ENCODE measurements at places on chromosomes 11 and 22. TPM values are rescaled to one million over a fixed set of nuclear protein-coding genes. Genes with fewer than 3 reads are reported as not detected.

- peak; percentile 93 for DNase-seq
Measured at GRCh38 chr22:36331306-36331911, 56.4 kb downstream of the MYH9 start.

DNA sequence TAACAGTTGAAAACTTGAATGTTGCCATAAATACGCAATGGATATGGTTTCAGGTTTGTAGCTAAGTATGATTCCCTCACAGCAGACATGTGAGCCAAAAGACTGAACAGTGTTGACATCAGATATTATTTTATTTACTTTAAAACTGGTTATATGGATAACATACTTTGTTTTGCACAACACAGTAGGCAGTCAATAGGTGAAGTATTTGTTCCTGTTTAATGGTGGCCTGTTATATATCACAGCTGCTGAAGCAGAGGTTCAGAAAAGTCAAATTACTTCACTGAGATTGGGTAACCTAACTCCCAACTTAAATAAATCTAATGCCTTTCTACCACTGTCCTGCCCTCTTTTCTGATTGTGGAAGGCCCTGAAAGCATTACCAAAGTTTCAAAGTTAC lies 44.6 kb downstream of the YAP1 start:
- DNase-seq, result no peak

DNA sequence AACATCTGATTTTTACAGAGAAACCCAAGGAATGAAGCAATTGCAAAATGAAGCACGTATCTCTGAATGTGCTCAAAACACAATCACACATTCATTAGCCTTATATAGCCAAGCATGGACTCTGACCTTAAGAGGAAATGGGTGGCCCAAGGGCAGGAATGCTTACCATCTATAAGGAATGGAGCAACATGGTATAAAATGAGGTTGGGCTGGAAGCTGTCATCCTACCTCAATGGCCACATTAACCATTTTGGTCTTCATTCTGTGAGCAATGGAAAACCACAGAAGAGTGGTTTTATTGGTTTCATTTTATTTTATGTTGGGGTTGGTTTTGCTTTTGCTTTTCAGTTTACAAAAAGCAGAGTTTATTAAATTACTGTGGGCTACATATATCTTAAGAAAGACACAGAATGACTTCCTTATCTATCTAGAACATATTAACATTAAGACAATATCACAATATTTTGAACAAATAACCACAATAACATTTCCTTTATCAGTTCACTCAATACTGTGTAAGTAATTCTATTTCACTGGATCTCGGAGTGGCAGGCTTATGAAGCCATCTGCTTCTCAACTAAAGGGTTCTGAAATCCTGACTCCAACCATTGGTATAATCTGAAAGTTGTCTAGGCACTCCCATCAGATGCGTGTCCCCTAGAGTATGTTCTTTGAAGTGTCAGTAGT lies 10.8 kb upstream of the MS4A13 start:
- no peak for DNase-seq

DNA sequence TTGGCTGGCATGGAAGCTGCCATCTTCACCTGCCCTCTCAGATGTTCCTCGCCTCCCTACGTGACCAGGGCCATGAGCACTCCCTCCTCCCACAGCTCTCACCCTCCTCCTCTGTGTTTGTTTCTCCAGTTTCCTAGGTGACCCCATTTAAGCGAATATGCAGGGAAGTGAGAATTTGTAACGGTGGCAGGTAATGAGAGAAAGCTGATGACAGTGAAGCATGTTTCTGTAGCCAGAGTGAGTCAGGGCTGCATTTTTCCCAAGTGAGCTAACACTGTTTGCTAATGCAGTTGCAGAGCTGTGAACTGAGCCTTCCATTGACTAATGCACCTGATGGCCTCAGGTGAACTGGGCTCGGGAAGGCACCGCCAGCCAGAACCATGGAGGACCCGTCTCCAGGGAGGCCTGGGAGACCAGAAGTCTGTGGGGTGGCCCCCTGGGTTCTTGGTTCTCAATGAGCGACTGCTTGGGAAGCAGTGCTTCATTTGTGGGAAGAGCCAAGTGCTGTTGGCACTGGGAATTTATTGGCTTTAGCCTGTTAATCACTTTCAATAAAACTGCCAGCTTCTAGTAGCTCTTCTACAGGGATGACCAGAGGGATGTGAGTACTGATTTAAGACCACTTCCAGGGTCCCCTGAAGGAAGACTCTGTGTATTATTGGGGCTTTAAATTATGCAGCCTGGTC lies 64.5 kb downstream of the BARX2 start:
- no peak for DNase-seq

DNA sequence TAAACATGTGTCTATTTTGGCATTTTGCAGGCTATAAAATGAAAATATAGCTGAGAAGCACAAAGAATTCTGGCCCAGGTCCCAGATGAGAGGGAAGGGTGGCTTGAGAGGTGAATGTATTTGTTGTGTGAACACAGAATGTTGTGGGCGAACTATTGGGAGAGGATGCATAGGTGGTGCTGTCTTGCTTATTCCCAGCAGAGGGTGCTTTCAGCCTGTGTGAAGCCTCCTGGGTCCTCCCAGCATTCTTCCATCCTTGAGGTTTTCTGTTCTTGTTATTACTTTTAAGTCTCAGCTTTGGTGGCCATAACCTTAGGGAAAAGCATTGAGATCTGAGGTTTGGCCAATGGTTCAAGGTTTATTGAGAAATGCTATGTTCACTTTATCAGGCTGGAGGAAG lies 108.7 kb upstream of the SNX19 start:
- no peak for DNase-seq

GRCh38 chr22:17429516-17429915 lies 60.3 kb downstream of the CECR2 start:
- DNase-seq, result no peak

- DNase-seq, result no peak
Measured at GRCh38 chr11:85831050-85831449, 20.1 kb upstream of the SYTL2 start.

- no peak for DNase-seq
Measured at GRCh38 chr11:91124363-91124762, 901.5 kb upstream of the CHORDC1 start.

DNA sequence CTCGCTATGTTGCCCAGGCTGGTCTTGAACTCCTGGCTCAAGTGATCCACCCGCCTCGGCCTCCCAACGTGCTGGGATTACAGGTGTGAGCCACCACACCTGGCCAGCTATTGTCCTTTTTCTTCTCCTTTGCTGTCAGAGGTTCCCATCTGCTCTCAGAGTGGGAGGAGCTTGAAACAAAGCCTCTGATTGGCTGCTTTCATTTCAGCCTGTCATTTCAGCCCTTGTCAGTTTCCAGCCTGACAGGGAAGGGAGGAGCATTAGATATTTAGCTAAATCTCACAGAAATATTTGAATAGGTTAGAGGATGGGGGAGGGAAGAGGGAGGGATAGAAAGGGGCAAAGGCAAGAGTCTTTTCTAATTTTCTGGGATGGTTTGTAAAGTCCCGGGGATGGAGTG lies 8.7 kb downstream of the SLC22A6 start:
- no peak for DNase-seq

GRCh38 chr11:44624761-44625221 lies 59.3 kb downstream of the CD82 start:
- peak; percentile 20 for DNase-seq

DNA sequence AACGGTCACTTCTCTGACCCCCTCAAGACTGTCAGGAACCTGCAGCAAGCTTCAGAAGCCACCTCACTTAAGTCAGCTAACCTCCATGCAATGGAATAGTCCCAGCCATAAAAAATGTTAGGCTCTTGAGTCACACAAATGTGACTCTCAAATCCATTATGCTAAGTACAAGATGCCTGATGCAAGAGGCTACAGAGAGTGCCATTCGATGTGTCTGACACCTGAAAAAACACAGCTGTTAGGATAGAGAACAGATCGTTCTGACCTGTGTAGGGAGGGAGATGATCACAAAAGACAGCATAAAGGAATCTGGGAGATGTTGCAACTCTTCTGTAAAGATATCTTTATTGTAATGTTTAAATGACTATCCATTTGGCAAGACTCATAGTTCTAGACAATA lies 712.4 kb downstream of the TBC1D22A start:
- DNase-seq, result no peak

Gene CENPM
- total RNA-seq, result 1.5 TPM

Gene MS4A5
- total RNA-seq, result not detected

Gene APOBEC3H
- 0.32 TPM for total RNA-seq

Gene BARX2
- not detected for total RNA-seq

Gene MS4A7
- 14.5 TPM for total RNA-seq

Gene HTR3B
- not detected for total RNA-seq

Gene SYNGR1
- total RNA-seq, result 40.5 TPM
